Kidney (tissue), 22 donors: ENCODE measurements at places on chromosomes 2 and 18.

DNA sequence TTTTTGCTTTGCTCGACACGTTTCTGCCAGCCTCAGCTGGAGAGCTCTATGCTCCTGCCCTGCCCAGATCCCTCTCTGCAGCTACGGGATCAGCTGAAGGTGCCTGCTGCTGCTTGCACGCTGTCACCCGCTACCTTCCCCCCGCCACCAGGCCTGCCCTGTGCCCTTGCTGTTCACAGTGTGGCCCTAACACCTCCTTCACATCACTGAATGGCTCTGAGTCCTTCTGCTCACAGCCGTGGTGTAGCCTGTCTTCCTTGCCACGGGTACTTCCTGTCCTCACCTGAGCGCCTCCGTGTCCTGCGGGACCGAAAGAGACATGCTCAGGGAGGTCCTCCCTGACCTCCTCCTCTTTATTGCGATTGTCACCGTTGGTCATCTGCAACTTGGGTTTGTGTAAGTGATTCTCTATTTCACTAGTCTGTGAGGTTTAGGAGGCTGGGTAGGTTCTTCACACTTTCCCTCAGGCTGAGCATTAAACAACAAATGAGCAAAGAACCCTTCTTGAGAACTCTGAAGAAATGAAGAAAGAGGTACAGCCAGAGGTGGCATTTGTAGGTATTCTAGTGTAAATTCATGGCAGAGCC lies 127.5 kb downstream of the NCK2 start:
- no peak for DNase-seq

- DNase-seq, result peak; percentile 37
These were observed 2.6 kb upstream of the PPM1B start for GRCh38 chr2:44166096-44166495.

GRCh38 chr2:204228169-204228886 lies 291.8 kb downstream of the ICOS start:
- peak; percentile 71 for DNase-seq

DNA sequence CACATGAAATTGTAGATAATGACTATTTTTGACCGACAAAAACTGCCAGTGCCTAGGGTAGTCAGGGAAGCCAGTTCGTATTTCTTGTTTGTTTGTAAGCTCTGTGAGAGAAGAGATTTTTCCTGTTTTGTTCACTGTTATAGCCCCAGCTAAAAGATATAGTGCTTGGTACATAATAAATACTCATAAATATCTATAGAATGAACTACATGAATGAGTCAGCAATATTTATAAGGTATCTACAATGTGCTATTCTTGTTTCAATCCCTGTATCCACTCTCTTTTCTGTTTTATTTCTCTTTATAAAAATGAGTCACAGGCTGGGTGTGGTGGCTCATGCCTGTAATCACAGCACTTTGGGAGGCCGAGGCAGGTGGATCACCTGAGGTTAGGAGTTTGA lies 275.6 kb upstream of the FANCL start:
- no peak for DNase-seq

- no peak for DNase-seq
These were observed 162.2 kb downstream of the PKP4 start for GRCh38 chr2:158618891-158619490.

DNA sequence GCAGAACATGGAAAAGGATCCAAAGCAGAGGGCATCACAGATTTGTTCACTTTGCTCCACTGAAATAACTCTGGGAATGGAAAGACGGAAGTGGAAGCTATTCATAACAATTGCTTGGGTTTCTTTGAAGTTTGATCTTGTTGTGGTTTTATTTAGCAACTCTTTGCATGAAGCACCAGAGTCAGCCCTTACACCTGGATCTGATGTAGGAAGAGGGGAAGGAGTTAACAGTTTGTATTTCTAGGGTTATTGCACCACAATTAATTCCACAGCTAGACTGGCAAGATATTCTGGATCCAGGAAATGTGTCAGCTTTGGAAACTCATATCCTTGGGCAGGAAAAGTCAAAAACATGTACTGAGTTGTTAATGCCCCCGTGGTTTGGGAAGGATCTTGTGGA lies 1143.4 kb downstream of the CNTNAP5 start:
- no peak for DNase-seq

- DNase-seq, result no peak
These were observed 239.0 kb downstream of the OSR1 start for GRCh38 chr2:19119326-19120001.

GRCh38 chr2:70978341-70979179 lies at the start of gene ANKRD53:
ANKRD53 (plus strand) TSS chr2:70978630; CDS start chr2:70978646, 16 bp downstream.
- DNase-seq, result peak; percentile 47

GRCh38 chr18:32332708-32333107 lies 138.0 kb downstream of the GAREM1 start:
- no peak for DNase-seq

DNA sequence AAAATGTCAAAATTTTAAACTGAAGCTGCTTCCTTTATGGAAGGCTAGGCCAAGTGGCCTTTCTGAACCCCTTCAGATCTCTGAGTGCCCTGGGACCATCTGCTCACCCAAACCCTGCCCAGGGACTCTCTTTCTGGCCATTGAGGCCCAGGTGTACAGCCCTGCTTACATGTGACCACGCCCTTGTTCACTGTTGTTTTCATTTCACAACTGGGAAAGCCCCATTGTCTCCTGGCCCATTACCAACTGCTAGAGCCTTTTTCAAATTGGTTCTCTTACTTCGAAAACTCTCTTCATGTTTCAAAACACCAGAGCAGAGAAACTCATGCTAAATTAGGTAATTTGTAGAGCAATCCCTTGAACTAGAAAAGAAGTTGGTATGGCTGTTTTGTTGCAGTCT lies 219.5 kb upstream of the TANK start:
- no peak for DNase-seq

GRCh38 chr18:35296060-35296459 lies 6.0 kb upstream of the ZSCAN30 start:
- no peak for DNase-seq

DNA sequence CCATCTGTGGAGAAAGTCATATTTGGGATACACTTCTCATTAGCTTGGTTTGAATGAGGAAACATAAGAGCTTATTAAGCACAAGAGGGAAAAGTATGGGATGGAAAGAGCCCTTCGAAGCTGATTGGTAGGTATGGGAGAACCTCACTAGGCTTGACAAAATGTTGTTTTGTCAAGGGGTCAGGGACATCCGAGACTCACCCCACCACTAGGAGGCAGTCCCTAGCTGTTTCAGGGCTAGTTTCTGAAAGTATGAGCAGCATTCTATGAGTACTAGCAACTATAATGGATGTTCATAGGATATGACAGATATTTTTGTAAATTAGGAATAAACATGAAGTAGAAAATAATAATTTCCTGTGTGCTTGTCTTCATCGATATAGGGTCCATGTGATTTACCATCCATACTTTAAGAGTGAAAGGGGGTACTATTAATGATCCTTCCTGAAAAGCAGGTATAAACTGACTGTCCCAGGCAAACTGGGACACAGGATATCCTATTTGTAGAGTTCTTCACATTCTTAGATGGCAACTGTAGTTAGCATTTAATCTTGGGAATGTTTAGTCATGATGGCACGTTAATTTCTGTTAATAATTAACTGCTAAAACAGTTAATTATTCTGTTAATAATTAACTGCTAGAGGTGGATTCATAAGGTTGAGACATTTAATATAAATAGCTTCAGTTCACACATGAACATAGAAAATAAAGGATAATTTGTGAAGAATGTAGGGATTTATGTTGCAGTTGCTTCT lies 28.4 kb downstream of the OTX1 start:
- no peak for DNase-seq

DNA sequence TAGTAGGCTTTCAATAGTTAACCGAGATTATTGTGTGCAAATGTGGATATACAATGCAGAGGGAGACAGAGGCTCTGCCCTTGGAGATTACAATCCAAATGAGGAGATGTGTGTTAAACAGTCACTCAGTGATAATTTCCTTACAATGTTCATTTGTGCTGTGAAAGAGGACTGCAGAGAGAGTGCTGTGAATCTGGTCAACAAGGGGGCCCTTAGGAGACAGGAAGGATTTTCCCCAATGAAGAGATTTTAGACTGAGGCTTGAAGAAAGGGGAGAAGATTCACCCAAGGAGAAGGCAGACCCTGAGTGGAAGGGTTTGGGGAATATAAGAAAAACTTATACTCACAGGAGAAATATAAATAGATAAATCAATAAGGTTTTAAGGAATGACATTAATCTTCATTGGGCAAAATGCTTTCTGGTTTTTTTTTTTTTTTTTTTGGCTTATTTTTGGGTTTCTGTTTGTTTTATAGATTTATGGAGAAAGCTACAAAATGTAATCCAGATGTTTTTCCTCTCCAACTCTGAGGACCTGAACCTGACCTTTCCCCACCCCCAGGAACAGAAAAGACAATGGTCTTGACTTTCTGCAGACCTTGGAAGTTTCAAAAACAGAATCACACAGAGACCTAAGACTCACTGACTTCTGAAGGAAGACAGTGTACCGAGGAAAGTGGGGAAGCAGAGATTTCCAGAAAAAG lies 151.3 kb upstream of the SERPINE2 start:
- no peak for DNase-seq
